ENCODE measurements at places on chromosomes 4 and X.

DNA sequence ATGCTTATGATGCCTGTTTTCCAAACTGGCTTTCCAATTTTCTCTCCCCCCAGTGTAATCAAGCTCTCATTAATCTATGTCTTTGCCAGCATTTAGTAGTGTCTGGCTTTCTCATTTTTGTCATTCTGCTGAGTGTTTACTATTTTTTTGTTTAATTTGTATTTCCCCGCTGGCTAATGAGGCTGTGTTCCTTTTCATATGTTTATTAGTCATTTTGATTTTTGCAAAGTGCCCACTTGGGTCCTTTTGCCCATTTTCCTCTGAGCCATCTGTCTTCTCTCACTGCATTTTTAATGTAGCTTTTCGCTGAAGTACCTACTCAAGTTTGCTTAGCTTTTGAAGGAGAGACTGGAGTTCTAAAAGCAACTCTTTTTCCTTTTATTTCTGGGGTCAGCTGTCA, 14.7 kb downstream of the DCK start:
- no peak for DNase-seq

GRCh38 chr4:107734120-107734519, 14.1 kb upstream of the PAPSS1 start:
- DNase-seq, result peak; percentile 17

- no peak for DNase-seq
Observed at GRCh38 chr4:155339588-155339987, 37.2 kb downstream of the MAP9 start.

DNA sequence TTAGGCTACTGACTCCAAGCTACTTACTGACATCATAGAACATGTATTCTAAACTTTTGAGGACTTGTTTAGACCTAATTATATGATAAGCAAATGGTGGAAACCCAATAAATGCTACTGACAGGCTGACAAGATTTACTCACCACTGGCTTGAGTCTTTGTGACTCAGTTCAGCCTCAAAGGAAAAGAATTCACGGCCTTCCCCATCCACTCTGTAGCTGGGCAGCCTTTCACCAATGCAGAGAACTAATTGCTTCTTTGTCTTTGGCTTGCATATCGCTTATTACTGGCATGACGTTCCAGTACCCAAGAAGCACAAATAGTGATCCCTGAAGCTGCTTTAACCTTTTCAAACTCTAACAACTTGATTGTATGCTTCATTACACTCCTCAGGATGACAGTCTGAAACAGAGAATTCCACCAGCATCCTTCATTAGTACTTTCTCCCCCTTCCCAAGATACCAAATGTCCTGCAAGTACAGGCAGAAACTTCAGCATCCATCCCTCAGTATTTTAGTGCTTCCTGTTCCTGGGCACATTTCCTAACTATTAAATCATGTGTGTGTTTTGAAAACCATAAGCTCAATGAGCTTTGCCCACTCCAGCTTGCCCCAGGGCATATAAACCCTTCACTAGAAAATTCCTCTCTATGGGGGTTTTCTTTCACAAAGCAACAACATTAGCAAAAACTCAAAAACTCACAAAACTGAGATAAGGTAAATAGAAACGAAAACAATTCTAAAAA, 298.1 kb upstream of the SLC7A11 start:
- peak; percentile 15 for DNase-seq

DNA sequence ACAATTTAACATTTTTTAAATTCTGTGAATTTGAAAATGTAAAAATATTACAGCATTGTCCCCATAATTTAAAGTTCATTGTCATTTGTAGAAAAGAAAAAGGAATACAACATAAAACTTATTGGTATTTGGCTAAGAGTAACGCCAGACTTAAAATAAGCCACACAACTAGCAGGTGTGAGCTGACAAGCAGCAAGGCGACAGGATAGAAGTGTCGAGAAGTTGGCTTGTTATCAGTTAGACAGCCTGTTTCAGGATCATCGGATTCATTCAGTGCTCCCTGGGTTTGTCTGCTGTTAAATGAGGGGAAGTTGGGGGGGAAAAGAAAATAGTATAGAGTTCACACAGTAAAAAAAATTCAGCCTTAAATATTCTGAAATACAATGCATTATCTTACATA, 393.6 kb downstream of the IL15 start:
- no peak for DNase-seq

- no peak for DNase-seq
Observed at GRCh38 chr4:150451883-150452282, 130.1 kb upstream of the MAB21L2 start.

DNA sequence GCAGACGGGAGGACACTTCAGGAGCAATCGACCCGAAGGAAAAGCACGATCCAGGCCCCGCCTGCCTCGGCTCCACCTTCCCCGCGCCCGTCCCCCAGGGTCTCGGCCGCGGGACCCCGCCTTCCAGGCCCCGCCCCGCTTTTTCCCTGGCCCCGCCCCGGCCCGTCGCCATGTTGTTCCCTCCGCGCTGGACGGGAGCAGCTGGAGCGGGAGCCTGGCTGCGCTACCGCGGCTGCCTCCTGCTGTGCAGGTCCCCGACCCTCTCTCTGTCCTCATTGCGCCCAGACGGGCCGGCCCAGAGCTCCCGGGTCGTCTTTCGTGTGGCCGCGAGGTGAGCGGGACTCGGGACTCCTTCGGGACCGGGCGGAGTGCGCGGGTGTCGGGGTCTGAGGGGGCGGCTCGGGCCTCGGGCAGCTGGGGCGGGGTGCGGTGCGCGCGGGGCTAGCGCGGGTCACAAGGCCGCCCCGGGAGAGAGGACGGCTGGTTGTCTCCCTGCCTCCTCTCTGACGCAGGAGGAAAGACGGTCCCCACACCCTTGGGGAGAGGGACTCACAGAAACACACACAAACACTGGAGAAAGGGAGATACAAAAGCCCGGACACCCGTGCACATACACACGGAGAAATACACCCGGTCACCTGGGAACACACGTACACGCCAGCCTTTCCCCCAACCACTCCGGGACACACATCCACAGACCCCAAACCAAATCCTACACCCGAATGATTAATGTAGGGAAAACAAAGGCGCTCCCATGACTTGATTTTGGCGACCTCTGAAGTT, at the start of gene RAB9A:
Gene RAB9A, plus strand, starts transcription at position 171 of the 783 bp plus-strand sequence. CDS start 19,619 bp downstream, outside the sequence.
- DNase-seq, result peak; percentile 73

GRCh38 chr4:41873380-41874295, 61.6 kb upstream of the TMEM33 start:
- DNase-seq, result no peak

- no peak for DNase-seq
Observed at GRCh38 chr4:151408380-151408629, 671 bp upstream of the FHIP1A start.

DNA sequence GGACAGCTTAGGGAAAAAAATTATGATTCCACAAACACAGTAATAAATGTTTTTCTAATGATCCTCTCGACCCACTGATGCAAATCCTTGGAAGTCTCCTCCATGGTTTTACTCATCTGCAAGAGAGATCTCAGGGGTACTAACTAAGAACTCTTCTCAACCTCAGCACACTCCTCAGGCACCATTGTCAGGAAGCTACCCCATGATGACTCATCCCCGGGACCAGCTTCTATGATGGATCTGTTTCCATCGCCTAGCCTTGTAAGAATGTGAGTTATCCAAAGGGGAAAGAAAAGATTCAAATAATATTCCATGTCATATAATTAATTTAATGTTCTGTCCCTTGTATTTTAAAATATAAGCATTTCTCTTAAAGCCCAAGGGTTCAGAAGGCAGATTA, 816.1 kb upstream of the IGFBP7 start:
- no peak for DNase-seq

DNA sequence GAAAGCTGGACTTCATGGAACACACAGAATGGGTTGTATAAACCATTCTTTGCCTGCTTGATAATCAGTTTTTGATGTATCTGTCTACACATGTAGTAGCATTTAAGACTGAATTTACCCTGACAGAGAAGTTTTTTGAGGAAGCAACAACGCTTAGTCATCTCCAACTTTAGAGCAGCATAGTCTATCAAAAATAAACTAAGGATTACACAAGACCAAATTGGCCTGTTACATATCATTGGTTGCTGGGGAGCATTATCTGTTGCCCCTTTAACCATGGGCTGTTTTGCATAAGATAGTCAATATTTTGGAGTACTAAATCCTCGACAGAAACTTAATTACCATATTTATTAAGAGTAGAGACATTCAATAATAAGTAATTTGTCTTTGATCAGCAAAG, 347.4 kb downstream of the FAM47B start:
- DNase-seq, result no peak

DNA sequence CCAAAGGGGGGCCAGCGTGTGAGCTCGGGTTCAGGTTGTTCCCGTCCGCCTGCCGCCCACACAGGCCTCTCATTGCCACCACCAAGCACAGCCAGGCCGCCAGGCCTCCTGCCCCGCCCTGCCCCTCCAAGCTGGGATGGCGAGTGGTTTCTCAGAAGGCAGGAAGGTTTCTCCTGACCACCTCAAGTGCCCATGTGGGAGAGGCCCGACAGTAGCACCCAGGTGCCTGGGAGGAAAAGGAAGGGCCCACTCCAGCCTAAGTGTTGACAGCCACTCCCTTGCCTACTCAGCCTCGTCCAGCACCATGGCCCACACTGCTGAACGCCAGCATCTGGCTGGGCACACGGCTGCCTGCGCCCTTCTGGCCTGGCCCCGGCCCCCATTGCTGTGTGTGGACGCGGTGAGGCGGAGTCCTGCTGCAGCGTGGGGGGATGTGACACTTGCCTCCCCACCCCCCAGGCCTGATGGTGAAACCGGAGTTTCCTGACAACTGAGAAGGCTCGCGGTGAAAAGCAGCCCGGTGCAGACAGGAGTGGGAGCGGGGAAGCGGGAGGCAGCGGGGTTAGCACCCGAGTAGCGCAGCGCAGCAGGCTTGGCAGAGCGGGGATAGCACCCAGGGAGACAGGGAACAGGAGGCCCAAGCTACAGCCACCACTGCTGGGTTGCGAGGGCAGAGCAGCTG, 19.2 kb downstream of the FLNA start:
- DNase-seq, result no peak

DNA sequence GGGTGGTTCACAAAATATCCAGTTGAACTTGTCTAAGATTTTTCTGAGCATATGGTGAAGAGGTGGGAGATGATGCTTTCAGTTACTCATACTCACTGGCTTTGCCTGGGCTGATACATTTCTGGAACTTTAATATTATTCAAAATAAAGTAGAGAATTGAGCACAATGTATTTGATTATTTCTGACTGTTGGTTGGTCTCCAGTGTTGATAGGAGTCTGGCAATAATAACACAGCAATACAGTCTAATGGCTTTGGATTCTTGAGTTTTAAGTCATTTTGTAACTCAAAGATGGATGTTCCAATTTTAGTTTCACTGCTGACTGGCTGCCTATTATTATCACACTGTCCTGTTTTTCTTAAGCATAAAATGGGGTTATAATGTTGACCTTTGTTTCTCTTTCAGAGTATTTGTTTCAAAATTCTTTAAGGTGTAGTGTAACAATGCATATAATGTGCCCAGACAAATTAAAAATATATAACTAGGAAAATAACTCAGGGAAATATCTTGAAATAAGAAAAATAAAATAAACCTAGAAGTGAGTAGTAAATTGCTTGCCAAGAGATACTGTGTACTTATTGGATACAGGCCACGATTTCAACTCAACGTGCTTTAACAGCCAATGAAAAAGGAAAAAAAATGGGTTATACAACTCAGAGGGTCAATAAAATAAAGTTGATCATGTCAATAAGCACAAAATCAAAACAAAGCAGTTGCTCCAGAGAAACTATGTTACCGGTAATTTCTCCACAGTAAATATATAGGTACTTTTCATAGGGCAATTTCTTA, 99.0 kb downstream of the ARSJ start:
- no peak for DNase-seq

GRCh38 chrX:6904156-6904555, 243.4 kb upstream of the STS start:
- DNase-seq, result no peak

GRCh38 chr4:183241322-183241640, 78.8 kb downstream of the CLDN22 start:
- DNase-seq, result peak; percentile 58

DNA sequence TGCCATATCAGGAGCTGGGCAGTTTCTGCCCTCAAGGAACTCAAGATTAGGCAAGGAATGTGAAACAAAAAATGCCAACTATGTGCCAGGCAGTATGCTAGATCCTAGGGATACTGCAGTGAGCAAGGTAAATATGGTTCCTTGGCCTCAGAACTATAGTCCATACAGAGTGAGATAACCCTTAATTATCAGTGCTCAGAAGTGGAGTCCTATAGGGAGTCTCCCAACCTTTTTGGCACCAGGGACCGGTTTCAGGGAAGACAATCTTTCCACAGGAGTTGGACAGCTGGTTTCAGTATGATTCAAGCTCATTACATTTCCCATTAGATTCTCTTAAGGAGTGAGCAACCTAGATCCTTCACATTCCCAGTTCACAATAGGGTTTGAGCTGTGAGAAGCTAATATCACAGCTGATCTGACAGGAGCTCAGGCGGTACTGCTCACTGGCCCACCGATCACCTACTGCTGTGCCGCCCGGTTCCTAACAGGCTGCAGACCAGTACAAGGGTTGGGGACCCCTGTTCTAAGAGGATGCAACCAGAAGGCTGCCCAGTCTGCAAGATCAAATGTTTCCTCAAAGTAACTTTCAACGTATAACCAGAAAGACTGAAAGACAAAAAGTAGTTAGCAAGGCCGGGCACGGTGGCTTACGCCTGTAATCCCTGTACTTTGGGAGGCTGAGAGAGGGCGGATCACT, 1.7 kb upstream of the SRP72 start:
- DNase-seq, result peak; percentile 15

DNA sequence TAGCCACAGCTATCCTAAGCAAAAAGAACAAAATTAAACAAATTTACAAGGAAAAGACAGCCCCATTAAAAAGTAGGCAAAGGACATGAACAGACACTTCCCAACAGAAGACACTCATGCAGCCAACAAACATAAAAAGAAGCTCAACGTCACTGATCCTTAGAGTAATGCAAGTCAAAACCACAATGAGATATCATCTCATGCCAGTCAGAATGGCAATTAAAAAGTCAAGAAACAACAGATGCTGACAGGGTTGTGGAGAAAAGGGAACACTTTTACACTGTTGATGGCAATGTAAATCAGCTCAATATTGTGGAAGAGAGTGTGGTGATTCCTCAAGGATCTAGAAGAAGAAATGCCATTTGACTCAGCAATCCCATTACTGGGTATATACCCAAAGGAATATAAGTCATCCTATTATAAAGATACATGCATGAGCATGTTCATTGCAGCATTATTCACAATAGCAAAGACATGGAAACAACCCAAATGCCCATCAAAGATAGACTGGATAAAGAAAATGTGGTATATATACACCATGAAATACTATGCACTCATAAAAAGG, 163.0 kb upstream of the TET2 start:
- DNase-seq, result no peak

DNA sequence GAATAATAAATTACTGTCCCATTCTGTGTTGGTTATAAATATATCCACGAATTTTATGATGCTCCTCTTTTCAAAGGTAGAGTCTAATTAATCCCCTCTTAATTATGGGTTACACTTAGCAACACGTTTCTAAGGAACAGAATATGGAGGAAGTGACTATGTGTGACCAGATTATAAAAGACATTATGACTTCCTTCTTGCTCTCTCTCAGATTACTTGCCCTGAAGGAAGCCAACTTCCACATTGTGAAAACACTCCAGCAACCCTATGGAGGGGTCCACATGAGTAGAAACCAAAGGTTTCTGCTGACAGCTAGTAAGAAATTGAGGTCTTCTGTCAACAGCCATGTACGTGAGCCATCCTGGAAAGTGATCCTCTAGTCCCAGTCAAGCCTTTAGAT, 59.3 kb downstream of the WDFY3 start:
- DNase-seq, result no peak

- no peak for DNase-seq
Observed at GRCh38 chr4:144687466-144687865, 41.5 kb downstream of the HHIP start.

- DNase-seq, result no peak
Observed at GRCh38 chr4:7476820-7477219, 42.1 kb upstream of the PSAPL1 start.
